ENCODE measurements at places on chromosomes 11 and 22.

GRCh38 chr22:49620003-49620556 lies 207.6 kb downstream of the BRD1 start:
- DNase-seq: no peak

DNA sequence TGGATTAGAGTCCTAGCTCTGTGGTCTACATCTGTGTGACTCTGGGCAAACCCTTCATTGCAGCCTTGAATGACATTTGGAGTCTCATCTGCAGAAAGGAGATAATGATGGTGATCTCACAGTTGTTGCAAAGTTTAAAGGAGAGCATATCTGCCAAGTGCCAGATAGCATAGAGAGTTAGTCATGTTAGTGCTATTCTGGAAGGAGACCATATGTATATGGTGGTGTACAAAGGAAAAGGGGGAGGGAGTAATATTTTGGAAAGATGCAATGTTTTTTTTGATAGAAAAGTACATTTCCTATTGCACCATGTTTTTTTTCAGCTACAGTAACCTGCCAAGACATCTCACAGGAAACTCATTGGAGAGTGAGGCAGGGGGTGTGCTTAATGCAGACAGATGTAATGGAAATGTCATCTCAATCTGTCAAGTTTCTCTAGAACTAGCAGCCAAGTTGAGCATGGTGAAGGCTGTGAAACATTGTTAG lies 92.1 kb upstream of the NARS2 start:
- no peak for DNase-seq

DNA sequence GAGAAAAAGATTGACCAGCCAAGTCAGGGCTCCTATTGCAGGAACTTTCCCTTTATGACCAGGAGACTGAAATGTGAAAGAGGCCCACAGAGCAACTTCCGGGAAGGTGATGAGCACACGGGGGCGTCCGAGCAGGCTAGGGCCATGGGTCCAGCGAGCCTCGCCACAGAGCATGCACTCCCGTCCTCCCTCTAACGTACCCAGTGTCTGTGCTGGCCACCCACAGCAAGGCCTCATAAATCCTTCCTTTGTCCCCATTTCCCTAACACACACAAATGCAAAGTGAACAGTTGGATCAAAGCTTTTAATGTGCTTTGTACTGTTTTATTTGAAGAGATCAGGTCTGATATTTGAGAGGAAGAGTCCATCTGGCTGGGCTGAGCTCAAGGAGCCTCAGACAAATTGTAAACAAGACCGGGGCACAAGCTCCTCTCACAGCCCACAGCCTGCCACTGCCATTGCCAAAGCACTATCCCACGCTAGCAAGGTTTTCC lies 44.3 kb downstream of the BLID start:
- DNase-seq: no peak

GRCh38 chr11:592918-593317 lies 16.6 kb downstream of the PHRF1 start:
- DNase-seq: no peak

DNA sequence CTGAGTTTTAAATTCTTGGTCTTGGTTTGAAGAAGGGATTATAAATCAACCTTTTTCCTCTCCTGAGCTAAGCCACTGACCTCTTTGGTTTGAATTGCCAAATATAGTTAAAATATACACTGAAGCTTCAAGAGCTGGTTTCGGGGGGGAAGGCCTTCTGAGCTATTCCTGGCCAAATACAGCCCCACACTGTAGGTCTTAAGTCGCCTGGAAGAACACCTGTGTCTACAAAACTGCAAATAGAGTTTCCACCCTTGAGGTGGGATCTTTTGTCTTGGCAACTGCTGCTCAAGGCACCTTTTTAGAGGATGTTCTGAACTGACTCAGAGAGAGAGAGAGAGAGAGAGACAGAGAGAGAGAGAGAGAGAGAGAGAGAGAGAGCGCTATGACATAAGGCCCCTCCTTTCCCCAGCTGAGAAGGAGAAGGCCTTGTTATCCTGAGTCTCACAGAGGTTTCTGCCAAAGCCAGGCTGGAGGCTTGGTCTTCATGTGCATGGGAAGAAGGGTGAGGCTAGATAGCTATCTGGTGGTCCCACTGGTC lies 5.5 kb downstream of the ADM start:
- no peak for DNase-seq
